C1 segment of cervical spinal cord (tissue), 14 donors: ENCODE measurements at places on chromosomes 12 and 14.

DNA sequence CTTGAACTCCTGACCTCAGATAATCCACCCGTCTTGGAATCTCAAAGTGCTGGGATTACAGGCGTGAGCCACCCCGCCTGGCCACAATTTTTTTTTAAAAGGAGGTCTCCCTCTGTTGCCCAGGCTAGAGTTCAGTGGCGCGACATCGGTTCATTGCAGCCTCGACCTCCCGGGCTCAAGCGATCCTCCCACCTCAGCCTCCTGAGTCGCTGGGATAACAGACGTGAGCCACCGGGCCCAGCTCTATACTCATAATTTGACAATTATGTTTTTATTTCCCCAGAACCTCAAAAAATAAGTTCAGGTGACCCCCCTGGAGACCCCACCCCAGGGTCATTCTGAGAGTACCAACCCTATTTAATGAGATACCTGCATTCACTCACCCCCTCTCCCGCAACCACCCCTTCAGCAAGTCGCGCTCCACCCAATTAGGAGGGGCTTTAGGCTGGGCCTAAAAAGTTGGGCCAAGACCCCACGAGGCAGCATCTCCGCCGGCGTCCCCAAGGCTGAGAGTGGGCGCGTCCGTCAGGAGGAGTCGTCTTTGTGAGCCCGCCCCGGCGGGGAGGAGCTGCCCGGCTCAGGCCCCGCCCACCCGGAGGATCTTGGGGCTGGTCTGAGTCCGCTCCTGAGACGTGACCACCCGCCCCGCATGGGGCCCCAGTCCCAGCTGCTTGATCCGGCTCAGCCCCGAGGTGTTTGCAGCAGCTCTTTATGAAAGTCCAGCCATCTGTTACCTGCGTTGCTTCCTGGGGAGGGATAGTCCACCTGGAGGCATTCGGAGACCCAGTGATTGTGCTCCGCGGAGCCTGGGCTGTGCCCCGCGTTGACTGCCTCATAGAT, at the start of gene ANKRD33:
ANKRD33 (plus strand) TSS at position 628 of the 840 bp plus-strand sequence; CDS start at position 712, 84 bp downstream.
- no peak for DNase-seq

GRCh38 chr14:34794217-34794616, 79.8 kb upstream of the CFL2 start:
- no peak for DNase-seq

DNA sequence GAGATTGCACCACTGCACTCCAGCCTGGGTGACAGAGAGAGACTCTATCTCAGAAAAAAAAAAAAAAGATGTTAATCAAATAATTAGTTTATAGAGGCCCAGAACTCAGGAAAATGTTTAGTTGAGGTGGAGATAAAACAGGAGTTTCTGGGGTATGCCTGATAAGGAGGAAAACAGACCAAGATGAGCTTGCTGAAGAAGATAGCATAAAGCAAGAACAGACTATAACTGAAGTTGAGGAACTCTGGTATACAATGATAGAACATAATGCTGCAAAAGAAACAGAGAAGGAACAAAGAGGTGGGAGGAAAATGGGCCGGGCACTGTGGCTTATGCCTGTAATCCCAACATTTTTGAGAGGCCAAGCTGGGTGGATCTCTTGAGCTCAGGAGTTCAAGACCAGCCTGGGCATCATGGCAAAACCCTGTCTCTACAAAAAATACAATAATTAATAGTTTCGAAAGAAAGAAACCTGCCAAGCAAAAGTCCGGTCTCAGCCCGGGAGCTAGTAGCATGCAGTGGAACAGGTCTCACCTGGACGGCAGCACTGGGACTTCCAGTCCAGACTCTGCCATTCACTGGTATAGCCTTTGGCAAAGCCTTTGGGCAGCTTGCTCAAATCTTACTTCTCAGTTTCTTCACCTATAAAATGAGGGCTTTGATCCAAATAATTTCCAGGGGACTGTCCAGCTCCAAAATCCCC, 25.4 kb downstream of the SLC35E3 start:
- no peak for DNase-seq

DNA sequence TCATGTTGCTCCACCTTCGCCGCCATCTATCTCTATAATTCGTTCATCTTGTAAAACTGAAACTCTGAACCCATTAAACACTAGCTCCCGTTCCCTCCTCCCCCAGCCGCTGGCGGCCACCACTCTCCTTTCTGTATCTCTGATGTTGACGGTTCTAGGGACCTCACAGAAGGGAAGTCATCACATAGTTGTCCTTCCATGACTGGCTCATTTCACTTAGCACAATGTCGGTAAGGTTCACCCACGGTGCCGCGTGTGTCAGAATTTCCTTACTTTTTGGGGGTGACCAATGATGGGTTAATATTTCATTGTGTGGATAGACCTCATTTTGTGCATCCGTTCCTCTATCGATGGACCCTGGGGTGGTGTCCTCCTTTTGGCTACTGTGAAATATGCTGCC, 2.0 kb upstream of the CACNA2D4 start:
- DNase-seq = no peak

- DNase-seq = no peak
Measured at GRCh38 chr14:100102156-100102785, 37.0 kb downstream of the EVL start.

GRCh38 chr12:81216739-81217138, 138.9 kb downstream of the ACSS3 start:
- no peak for DNase-seq

GRCh38 chr14:68191567-68192321, 372.2 kb downstream of the RAD51B start:
- no peak for DNase-seq

- no peak for DNase-seq
Measured at GRCh38 chr12:50984586-50985298, 32.4 kb downstream of the HIGD1C start.

- no peak for DNase-seq
Measured at GRCh38 chr14:67492538-67492937, 4.0 kb upstream of the TMEM229B start.

DNA sequence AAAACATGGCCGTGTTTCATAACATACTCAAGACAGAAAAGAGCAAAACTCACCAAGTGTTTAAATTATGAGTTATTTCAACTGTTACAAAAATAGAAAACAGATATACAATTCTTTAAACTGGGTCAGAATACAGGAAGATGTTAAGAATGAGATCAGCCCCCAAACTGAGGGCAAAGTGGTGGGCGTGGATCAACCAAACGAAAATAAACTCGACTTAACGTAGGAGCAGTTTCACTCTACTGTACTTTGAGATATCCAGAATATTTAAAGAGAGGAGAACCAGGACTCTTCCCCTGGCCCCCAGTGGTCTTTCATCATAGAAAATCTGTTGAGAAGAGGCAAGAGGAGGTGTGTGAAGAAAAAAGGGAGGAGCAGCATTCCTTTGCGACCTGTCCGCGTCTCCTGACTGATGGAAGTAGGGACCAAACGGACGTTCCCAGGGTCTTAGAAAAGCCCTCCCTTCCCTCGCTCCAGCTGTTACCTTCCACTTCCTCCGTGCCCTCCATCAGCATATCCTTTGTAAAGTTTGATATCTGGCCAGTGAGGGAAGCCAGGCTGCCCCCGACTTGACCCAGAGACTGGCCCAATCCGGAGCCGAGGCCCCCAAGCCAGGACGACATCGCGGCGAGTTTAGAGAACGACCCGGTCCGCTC, 668 bp downstream of the TRIP11 start:
- no peak for DNase-seq

DNA sequence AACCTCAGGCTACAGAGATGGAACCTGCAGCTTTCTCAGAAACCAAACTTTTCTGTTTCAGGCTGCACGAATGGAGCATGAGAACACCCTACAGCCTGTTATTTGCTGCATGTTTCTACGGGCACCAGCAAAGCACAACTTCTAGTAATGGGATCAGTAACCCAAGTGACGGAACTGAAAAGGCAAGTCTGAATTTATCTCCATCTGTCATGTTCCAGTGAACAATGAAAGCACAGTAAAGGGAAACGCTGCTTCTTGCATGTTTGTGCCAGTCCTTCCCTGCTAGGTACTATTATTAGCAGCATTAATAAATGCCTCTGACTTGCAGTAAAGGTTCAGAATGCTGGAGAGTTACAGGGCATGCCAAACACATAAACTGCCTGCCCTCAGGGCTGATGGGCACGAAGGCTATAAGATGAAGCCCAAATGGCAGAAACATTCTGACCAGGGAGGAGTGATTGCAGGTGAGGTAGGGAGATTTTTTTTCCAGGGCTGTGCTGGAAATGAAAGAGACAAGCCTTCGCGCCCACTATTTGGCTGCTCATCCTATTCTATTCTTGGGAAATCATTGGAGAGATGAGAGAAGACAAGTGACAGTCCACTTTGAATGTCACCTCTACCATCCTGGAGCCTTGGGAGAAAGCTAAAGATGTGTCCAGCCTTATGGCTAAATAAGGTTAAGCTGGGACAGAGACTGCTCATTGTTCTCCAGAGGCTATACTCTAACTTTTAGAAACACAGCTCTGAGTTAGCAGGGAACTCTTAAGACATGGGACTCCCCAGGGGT, 100.4 kb upstream of the PLXNC1 start:
- peak; percentile 32 for DNase-seq

- no peak for DNase-seq
Measured at GRCh38 chr12:67477681-67478265, 170.8 kb upstream of the DYRK2 start.
